ENCODE measurements at places on chromosomes 1 and 21.

DNA sequence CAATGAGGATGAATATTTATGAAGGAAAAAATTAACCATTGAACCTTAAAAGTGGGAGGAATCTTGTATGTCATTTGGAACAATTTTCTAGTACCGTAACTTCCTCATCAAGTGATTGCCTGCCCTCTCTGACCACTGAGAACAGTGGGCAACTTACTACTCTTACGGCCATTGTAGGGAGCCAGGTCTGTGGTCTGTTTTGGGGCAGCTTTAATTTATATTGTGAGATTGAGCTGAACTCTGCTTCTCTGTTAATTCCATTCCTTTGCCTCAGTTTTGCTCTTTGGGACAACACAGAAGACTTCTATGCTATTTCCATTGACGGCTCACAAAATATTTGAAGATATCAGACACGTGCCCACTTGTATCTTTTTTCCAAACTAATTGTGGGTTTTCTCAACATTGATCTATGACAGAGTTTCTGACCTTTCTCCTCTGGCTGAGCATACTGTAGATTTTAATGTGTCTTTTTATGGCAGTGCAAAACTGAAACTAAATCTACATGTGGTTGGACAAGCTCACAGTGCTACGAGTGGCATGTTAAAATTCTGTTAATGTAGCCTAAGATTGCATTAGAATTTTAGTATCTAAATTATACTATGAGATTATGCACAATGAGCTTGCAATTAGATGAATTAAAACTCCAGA is 27.8 kb upstream of the ZNF281 start:
- DNase-seq: no peak

DNA sequence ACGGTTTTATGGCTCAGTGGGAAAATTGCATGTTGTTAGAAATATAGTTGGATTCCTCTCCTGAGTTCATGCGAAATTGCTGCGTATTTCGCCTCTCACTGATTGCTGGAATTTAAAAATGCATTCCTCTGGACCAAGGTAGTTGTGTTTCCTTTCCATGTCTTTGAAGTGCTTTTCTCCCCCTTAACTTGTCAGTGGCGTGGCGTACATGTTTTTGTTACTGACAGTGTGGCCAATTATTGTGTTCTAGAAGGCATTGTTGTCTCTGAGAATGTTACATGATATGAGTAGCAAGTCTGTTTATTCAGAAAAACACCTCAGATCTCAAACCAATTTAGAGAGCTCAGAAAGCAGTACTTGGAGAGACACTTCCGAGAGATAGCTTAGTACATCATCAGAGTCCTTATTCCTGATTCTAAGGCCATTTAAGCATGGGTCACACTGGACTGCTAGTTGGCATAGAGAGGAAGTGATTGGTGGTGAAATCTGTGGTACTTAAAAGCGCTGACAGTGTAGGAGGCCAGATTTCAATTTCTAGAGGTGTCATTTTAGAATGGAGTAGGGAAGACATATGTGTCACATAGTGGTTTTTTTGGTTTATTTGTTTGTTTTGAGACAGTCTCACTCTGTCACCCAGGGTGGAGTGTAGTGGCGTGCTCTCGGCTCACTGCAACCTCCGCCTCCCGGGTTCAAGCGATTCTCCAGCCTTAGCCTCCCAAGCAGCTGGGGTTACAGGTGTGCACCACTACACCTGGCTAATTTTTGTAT is 184.4 kb downstream of the RYR2 start:
- DNase-seq: no peak

- no peak for DNase-seq
Measured at GRCh38 chr1:150808121-150808520, at the start of gene CTSK. TSS of gene CTSK (minus strand) at chr1:150808260. CDS start at chr1:150806805, 1,455 bp downstream.

DNA sequence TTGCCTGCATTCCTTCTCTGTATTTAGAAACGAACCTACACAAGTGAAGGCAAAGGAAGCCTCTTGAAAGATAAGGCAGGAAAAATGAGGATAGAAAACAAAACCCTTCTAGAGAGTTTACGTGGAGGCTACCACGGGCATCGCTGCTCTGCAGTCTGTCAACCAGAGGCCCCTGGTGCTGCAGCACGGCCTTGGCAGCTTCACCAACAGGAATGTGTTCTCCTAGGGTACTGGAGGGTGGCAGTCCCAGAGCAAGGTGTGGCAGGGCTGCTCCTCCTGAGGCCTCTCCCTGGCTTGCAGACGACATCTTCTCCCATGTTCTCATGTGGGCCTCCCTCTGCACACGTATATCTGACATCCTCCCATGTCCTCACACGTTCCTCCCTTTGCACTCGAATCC is 57.6 kb upstream of the SAMD11 start:
- DNase-seq: no peak

DNA sequence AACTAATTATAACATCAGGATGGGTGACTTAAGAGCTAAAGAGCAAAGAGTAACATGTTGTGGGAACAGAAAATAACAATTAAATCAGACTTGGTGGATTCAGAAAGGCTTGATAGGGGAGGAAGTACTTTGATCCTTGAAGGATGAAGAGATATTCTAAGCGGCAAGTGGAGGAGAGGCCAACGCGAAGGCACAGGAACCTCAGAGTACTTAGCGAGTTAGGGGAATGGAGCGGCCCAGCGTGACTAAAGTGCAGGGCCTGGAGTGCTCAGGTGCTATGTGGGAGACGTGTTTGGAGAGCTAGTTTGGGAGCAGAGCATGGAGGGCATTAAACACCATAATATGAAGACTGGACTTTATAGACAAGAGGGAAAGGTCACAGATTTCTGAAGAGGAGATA is 64.3 kb downstream of the ADCY10 start:
- no peak for DNase-seq

DNA sequence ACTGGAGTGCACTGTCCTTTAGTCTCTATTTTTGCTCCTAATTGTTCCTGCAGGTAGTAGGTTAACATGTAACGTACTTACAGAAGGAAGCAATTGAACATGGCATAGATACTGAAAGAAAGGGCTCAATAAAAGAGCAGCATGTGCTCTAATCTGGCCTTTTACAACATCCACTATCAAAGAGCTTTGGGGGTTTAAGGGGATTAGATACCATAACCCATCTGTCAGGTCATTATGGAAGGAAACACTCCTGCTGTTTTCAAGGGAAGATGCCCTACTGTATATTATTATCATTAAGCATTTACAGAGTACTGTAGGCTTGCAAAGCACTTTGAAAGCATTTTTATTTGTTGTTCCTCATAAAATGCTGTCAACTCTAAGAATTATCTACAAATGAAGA is 152.8 kb downstream of the TTLL7 start:
- no peak for DNase-seq

GRCh38 chr1:106787520-106787919 is 269.0 kb upstream of the PRMT6 start:
- DNase-seq: no peak

- no peak for DNase-seq
Measured at GRCh38 chr1:235930543-235930942, 63.8 kb upstream of the LYST start.

- DNase-seq: no peak
Measured at GRCh38 chr1:3892748-3893147, 7.3 kb downstream of the C1orf174 start.

DNA sequence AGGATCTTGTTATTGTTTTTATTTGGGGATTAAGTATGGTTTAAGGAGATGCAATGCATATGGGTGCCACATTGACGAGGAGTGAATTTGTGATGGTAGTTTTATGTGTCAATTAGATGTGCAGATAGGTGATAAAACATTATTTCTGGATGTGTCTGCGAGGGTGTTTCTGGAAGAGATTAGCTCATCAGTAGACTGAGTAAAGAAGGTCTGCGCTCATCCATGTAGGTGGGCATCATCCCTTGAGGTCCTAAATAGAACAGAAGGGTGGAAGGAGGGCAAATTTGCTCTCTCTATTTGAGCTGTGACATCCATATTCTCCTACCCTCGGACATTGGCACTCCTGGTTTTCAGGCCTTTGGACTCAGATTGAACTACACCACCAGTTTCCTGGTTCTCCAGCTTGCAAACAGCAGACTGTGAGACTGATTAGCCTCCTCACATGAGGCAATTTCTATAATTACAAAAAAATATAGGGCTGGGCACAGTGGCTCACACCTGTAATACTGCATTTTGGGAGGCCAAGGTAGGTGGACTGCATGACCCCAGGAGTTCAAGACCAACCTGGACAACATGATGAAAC is 118.2 kb upstream of the ZNF678 start:
- DNase-seq: no peak

DNA sequence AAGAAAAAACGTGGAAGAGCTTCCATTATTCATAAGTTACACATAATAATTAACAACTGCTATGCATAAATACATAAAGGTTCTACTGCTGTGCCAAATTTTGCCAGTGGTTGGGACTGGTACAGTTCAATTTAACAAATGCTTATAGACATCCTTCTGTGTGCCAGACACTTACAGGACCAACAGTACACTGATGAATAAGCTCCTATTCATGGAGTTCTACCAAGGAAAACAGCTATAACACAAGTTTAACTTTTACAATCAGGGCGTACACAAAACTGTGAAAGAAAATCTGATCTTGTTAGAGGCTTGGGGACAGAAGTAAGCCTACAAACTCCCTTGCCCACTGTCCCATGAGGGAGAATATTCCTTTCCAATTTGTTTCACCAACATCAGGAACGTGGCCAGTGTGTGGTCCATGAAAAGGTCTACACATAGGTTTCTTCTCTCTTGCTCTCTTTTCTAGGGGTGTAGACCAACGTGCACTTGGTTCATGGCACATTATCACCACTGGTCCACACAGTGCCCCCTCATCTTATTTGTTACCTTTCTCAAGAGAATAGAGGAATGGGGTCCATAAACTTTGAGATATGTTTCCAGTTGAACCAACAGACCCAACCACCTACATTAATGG is 10.1 kb downstream of the NRIP1 start:
- no peak for DNase-seq

GRCh38 chr21:38807986-38808385 is 2.3 kb downstream of the ETS2 start:
- no peak for DNase-seq

DNA sequence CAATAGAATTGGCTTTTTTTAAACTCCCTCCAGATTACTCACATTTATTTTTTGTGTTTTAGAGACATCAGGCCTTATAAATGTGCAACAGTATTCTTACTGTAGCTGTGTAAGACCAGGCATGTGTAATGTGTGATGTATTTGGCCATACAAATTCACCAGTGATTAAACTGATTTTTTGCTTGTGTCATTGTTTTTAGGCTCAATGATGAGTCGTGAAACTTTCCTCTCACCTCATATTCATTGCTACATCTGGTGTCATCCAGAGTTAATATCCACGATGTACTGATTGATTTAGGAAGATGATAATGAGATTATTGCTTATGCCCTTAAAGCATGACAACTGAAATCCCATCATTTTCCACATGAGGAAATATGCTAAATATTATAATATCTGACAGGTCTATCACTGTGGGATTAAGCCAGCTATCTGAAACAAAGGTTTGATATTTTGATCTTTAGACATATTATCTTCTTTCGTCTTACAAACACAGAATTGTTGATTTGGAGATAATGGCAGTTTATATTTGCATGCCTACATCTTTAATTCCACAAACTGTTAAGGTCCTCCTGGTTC is 487.9 kb downstream of the PTBP2 start:
- no peak for DNase-seq

- peak; percentile 20 for DNase-seq
Measured at GRCh38 chr1:78340006-78340405, 150.8 kb upstream of the PTGFR start.

DNA sequence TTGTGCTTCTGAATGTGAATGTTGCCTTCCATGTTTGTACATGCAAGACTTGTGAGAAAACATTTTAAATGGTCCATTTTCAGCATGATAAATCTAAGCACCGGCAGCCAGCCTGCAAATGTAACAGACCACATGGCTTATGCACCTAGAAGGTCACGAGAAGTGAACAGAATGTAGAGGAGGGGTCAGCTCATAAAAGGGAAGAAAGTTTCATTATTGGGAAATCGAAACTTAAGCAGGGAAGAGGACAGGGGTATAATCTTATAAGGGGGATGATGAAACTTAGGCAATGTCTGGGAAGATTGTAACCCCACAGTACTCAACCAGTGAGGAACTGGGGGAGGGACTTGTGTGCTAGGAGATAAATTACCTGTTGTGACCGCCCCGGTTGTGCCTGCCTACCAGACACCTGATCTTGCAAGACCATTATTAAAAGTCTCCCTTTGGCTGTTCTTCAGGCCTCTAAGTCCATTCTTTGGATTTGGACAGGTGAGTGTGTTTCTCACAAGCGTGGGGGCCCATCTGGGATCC is 37.7 kb upstream of the VN1R5 start:
- DNase-seq: no peak

GRCh38 chr1:153799016-153799415 is 23.8 kb downstream of the SLC27A3 start:
- no peak for DNase-seq

GRCh38 chr1:212452323-212453155 is 19.8 kb downstream of the NENF start:
- no peak for DNase-seq

DNA sequence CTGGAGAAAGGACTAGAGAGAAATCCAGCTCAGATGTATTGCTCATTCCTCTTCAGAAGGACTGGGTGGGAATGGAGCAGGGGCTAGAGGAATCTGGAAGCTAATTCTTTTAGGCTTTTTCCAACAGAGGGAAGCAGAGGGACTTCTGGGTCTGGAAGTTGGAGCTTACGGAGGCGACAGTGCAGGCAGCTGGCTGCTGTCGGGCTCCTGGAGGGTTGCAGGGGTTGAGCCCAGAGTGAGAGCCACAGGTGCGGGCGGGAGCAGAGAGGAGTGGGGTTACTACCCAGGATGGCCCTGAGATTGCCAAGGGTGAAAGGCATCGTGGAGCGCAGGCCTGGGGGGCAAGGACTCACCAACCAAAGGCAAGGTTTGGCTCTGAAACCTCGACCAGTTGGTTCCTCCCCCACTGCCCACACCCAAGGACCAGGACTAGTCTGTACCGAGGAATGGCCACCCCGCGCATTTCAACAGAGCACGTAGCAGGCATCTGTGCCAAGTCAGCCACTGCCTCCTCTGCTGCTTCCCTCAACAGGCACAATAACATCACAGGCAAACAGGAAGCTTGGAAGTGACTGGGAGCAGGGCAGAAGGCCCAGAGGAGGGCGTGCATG is 22.7 kb upstream of the EDN2 start:
- no peak for DNase-seq

- DNase-seq: no peak
Measured at GRCh38 chr1:207959910-207960309, 49.0 kb upstream of the CD34 start.

GRCh38 chr21:34201481-34201858 is 128.1 kb downstream of the MRPS6 start:
- DNase-seq: no peak

DNA sequence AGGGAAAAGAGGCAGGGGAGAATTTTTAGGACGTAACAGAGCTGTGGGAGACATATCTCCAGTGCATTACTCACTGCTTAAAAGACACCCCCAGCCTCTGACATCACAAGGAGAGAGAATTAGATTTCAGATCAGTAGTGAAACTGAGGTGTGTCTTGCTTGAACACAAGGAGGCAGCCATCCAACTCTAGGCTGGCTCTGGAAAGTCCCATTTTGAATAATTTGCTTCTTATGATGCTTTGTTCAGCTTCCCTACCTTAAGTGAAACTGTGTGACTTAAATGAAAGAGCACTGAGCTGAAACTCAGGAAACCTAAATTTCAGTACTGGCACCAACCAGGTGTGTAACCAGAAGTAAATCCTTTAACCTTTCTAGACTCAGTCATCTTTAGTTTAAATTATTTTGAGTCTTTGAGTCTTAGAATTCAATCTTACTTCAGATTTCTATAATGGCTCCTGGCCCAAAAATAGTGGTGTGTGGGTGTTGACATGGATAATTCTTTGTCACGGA is 251.6 kb upstream of the SGIP1 start:
- peak; percentile 42 for DNase-seq

Data from AG04450 (cell line).